ENCODE measurements at places on chromosomes 7 and 10.
A peak's percentile ranks its signal among the peaks of the same experiment; 100 is the strongest.

DNA sequence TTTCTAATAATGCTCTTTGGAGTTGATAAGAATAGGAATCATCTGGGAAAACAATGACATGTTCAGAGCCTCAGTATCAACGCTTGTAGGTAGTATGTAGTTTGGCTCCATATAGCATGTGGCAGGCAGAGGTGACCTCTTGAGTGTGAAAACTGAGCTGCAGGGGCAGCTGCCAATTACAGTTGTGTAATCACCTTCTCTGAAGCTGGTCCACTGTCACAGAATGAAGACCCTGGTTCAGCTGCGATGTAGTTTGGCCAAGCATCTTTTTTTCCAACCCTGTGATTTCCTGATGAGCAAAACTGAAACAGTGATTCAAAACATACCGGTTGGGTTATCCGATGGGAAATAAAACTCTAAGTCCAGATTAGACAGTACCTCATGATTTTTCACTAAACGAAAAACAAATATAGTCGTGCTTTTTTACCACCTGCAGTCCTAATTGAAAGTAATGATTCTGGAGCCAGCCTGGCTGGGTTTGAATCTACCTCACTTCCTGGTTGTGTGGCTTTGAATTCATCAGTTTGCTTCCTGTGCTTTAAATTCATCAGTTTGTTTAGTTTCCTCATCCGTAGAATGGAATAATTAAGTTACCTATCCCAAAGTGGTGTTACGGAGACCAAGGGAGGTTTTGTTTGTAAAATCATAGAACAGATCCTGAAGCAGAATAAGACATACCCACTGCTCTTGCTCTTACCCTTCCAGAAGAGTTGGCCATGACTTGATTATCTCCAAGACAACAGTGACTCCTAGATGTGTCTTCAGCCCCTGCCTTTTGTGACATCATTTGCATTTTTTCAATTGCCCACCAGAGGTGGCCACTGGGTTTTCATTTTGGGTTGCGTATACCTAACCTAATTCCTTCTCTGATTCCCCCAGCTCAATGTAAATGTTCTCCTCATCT lies 87.4 kb downstream of the CELF2 start:
- no peak for DNase-seq

- no peak for DNase-seq
Observed at GRCh38 chr7:6399351-6399750, 48.4 kb downstream of the DAGLB start.

DNA sequence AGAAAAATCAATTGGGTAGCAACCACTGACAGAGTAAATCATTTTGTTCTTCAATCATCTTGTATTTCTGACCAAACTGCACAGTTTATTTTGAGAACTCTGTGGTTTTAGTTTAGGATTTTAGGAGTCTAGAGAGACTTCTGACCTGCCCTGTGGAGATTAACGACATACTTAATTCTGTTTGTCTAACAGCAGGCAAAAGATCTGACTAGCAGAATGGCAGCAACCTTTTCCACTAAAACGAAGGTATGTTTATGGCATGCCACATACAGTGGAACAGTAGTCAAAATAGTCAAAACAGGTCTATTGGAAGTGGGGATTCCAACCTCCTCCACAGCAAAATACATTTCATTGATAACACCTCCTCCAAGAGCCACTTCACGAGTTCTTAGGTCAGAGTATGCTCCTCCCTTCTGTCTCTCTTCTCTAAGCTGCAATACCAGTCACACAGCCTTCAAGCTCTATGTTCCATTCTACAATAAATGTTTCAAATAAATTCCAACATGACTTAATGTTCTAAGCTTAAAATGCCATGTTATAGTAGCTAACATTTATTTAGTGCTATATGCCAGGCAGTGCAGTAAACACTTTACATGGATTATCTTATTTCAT lies 34.4 kb downstream of the NRCAM start:
- DNase-seq = no peak

DNA sequence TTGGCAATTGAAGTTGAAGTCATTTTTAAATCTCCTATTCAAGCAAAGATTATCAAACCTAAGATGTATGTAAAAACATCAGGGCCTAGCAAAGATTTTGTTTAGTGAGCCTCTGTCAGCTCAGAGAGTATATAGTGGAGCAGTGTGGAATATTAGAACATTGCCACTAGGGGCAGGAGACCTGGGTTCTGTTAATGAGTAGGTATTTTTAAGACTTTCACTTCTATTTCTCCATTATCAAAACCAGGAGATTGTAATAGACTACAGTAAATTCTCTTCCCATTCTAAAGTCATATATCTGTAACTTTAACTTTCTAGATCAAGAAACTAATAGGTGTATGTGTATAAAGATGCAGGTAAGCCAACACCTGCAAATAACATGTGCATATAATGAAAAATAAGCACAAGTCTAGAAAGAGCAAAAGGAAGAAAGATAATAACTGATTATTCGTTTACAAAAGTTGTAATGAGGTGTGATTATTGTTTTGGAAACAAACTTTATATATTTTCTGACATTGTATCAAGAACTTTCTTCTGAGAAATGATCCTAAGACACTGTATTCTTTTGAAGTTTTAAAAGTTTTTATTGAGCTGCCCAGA lies 64.4 kb downstream of the KCND2 start:
- DNase-seq = peak; percentile 2

DNA sequence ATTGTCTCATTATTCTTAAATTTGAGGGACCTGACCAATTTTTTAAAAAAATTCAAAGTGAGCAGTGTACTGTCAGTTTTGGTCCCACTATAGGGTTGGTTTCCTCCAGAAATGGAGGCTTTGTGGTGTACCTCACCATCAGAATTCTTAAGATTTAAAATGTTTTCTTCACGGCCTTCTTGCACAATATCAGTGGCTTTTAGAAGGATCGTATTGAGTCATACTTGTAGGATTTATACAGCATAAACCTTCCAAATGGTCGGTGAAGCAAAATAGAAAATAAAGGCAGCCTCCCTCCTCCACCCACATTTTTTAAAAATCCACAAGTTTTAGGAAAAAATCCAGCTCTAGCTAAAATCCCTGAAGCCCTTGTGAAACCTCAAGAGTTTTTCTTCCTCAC lies 126.4 kb downstream of the RNLS start:
- no peak for DNase-seq

Data from GM12892 (cell line).